ENCODE measurements at places on chromosomes 16 and 17.

GRCh38 chr16:80670170-80670865, 129.5 kb downstream of the DYNLRB2 start:
- no peak for DNase-seq

- DNase-seq, result peak; percentile 39
Observed at GRCh38 chr16:68760671-68761275, 23.7 kb downstream of the CDH1 start.

DNA sequence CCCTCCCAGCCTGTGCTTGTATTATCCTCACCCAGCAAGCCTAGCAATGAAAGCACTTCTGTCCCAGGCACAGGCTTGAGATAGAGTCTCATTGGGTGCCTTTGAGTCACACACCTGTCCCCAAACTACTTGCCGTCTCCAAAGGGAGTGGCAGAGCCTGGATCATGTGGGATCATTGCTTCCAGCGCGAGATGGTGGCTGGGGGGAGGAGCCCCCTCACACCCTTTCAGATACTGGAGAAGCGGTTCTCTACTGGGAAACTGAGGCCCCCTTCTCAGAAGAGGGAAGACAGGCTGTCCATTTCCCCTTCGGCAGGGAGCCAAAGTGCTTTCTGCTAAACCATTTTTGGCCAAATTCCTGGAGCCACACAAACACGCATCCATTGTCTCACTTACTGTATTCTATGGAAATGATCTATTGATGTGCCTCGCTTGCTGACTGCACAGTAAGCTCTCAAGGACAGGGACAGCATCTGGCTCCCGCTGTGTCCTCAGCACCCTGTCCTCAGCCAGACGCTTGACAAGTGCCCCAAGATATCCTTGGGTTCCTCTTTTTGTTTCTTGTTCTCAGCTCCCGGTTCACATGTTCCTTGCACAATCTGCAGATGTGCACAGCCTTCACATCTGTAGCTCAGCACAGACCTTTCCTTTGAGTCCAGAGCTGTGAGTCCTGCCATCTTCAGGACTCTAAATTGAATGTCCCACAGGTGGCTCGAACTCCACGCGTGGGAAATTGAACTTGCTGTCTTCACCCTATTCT, 26.0 kb upstream of the DLX3 start:
- DNase-seq, result no peak

GRCh38 chr17:74758848-74759168, 10.4 kb downstream of the NHERF1 start:
- DNase-seq, result no peak

DNA sequence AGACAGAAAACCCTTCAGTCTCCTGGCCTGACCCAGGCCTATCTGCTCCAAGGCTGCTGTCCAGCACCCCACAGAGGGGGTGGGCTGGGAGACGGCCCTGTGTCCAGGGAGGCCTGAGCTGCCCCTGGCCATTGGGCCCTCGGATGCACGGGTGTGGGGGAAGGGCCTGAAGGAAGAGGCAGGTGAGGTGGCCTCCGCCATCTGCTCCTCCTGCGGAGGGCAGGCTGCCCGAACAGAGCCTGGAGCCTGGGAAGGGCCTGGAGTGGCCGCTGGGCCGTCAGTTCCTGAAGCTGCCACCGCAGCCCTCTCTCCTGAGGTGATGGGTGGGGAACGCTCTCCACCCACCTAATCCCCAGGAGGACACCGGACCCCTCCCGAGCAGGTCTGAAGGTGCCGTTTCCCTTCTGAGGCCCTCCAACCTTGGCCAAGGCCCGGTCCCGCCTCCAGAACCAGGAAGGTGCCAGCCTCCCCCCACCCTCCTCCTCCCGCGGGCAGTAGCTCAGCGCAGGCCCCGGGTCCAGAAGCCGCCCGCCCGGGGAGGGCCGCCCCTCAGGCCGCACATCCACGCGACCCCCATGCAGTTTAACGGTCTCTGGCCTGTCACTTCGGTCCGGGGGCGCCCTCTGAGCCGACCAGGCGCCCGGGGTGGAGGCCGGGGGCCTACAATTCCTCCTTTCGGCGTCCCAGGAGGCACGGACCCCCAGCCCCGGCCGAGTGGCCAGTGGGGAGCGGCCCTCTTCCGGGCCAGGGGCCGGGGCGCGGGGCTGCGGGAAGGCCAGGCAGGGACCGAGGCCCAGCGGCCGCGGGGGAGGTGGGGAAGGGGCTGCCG, 835 bp downstream of the FBXL16 start:
- no peak for DNase-seq

DNA sequence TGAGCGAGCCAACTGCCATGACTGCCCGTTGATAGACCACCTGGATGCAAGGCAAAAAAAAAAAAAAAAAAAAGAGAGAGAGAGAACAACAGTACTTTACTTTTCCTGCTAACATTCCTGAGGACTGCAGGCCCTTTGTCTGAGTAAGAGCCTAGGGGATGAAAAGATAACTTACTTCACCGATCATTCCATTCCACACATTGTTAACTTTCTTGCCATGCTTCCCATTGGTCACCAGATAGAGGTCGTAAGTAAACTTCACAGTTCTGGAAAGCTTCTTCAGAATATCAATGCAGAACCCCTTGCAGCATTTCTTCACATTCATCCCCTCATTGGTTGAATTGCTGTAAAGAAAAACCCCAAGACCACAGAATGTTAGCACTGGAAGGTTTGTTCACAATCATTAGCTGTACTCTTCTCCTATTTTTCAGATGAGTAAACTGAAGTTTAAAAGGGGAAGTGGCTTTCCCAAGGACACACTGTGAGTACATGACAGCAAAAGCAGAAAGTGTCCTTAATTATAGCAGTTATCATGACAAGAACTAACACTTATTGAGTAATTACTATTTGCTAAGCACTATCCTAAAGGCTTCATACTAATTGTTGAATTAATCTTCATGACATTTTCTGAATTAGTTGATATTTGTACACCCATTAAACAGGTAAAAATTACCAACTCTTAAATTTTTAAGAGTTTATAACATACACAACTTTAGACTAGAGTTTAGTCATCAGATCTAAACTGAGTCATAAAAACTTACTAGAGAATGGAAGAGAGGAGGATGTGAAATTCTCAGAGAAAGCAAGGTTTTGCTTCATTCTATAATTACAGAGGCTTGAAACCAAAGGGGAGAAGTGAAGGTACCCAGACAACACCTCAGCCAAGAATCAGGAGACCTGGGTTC, 341.2 kb downstream of the GRIN2A start:
- DNase-seq, result no peak

DNA sequence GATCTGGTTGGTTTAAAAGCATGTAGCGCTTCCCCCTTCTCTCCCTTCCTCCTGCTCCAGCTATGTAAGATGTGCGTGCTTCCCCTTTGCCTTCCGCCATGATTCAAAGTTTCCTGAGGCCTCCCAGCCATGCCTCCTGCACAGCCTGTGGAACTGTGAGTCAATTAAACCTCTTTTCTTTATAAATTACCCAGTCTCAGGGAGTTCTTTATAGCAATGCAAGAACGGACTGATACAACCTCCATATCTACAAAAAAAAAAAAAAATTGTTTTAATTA, 16.6 kb upstream of the PDXDC1 start:
- no peak for DNase-seq

DNA sequence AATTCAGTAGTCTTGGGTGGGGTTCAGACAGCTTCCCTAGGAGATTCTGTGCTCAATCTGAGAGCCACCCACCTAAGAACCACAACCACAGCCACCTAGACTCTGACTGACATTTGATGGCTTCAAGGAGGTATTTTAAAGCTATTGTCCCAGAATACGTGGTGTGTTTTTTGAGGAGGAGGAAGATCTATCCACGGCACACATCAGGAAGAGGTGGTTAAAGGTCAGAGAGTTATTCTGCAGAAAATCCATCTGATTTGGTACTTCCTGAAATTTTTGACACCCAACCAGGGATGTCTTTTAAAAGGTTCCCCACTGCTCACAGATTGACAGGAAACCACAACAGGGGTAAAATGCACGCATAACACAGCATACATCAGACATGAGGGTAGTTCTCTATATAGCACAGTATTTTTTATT, 25.1 kb downstream of the SMARCE1 start:
- no peak for DNase-seq

DNA sequence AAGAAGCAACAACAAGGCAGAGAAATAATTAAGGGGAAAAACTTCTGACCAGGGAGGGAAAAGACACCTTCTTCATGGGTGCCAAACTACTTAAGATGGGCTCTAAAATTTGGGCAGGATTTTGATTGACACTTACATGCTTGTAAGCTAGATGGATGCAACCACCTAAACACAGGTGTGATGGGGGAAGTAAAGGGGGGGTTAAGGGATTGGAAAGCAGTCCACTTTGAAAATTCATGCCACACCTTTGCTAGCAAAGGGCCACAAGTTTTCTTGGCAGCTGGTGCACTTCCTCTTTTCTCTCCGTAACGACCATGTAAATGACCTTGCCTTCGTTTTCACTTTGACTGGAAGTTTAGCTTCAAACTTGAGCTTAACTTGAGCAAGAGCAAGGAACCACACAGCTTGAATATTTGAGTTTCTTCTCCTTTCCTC, 14.3 kb upstream of the PRKAR1A start:
- peak; percentile 52 for DNase-seq

DNA sequence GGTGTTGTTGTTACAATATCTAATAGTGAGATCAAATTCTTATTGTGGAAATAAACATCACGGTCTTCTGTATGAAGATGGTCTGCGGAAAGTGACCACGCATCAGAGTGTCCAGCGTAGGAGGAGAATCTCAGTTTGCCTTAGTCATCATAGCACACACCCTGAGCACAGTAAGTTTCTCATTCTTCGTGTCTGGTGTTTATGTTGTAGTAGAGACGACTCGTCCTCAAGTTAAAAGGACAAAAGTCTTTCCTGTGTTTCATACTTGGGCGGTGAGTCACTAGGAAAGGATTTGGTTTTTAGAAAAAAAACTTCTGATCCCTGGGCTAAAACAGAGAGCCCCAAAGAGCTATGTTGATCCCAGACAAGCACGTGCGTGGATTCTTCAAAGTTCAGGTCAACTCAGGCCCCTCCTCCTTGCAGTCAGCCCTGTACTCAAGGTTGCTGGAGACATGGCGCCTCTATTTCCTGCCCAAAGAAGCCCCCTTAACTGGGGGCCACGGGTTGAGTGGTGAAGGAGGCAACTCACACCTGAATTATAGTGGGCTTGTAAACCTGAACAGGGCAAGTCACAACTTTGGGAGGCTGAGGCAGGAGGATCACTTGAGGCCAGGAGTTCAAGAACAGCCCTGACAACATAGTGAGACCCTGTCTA, 170.4 kb downstream of the ZFHX3 start:
- DNase-seq, result no peak

DNA sequence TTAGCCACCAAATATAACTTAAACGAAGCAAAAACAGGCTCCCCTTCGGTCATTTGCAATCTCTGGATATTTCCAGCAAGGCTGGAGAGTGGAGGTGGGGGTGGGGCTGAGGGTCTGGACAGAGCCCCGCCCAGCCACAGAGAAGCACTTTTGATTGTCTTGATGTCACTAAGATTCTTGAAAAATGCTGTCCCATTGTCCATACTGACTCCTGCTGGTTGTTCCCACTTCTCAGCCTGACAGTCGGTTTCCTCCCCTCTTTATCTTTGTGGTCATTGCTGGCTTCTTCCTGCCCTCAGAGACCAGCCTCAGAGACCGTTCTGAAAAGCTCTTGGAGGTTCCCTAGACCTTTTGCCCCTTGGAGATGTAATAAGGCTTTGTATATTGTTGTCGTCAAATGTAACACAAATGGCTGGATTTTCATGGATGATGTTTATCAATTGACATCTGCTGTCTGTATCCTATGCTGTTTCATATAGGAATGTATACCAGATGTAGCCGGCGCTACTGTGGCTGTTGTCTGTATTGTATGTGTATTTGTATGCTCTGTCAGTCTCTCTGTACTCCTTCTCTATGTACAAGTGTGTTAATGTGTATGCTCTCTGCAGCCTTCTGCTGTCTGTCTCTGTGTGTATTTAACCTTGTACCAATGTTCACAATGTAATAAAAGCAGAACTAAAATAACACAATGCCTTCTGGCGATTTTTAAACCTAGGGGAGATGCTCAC, 94.8 kb upstream of the DNAH9 start:
- DNase-seq, result no peak

GRCh38 chr16:17467923-17468540, 2.7 kb downstream of the XYLT1 start:
- no peak for DNase-seq

DNA sequence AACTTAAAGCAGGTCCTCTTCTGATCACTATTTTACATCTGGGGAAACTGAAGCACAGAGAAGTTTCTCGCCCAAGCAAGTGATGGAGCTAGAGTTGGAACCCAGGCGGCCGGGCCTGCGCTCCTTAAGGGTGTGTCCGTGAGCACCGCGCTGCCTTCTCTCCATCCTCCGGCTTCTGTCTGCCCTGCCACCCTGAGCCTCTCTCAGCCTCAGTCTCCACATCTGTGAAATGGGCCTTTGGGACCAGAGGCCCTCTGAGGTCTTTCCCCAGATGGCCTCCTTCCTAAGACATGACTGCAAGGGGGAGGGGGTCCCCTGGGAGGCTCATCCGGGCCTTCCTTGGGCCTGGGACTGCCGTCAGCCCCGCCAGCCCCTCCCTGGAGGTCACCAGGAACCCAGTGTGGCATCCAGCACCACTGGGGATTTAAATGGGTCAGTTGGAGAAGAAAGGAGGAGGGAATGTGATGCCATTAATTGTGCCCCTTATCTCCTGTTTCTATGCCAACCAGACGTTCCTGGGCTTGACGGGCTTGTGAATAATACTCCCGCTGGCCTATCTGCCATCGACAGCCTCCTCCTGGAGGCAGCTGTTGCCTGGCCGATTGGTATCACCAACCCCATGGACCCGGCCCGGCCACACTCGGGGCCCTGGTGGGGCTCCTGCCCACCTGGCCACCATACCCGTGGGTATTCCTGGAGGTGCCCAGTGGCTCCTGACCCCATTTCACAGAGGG, 5.1 kb downstream of the ZFPM1 start:
- no peak for DNase-seq

GRCh38 chr17:28828294-28829040, 14.1 kb downstream of the FAM222B start:
- no peak for DNase-seq

DNA sequence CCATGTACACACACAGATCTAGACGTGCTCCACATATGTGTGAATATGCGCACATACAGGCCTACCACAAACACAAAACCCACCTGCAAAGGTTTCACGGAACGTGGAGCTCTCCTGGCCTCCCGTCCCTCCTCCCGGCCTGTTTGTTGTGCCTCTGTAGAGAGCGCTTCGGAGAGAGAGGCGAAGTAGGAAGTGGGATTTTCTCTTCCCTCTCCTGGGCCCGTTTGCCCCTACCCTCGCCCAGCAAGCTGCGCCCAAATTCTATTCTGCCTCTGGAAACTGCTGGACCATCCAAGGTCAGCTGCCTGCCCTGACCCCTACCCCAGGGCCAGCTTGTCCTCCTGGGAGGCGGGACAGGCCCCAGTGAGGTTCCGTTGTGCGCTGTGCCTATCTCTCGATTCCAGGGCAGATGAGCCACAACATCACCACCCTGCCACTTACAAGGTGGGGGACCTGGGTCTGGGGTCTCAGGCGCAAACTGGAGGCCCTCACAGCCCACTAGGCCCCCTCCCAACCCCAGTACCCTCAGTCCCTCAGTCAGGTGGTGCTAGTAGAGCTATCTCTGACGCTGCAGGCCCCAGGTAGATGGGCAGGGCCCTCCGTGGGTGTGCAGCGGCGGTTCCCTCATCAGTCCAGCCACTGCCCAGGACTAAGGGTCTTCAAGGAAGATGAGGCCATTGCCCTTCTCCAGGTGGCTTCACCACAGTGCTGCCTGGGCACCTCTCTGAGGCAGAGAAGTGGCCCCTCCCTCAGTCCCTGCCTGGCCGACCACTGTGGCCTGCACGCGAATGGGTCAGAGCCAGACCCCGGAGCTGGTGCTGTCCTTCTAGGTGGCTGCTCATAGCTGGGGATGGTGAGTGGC, 54.2 kb downstream of the BEAN1 start:
- no peak for DNase-seq

GRCh38 chr16:11080999-11081630, 136.8 kb downstream of the CLEC16A start:
- no peak for DNase-seq
